ENCODE measurements at places on chromosomes 4 and X.
A peak's percentile ranks its signal among the peaks of the same experiment; 100 is the strongest.

DNA sequence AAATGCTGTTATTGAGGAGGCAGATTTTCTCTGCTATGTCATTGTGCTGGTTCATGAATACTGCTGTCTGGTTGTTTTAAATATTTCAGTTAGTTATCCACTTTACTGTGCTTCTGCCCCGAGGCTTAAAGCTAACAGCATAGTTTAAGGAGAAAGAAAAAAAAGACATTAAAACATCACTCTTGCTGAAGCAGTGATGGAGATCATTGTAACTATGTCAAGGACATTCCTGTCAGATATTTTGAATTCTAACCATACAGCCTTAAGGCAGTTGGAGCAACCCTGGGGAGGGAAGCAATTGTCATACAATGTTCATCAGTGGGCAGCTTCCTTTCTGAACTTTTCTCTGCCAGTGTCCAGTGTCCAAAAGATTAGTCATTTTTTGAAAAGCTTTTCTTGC, 199.0 kb upstream of the DDX53 start:
- no peak for DNase-seq

GRCh38 chrX:24266996-24267395, 46.9 kb downstream of the SUPT20HL2 start:
- DNase-seq = no peak

DNA sequence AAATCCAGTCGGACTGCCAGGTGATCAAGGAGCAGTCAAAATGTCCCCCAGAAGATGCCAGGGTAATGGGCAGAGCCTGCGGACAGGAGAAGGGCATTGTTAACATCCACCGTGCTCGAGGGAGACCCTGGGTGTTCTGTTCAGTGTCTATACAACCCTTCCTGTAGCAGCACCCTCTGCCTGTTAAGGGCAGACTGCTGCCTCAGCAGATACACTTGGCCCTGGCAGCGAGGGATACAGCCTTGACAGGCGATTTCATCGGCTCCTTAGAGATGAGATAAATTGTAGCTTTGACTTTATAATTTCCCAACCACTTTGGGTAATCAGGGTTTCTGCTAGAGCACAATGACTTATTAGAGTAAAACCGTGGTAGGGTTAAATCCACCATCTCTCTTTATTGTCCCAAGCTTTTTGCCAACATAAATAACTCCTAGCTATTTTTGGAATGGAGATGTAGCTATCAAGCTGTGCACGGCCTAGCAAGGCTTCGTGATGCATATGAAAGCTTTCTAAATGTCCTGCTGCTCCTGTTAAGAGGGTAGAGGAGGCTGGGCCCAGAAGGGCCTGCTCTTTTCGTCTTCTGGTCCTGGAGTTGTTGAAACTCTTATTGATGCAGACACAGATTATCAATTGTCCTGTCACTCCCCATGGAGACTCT, 195.9 kb downstream of the CPEB2 start:
- DNase-seq = no peak

DNA sequence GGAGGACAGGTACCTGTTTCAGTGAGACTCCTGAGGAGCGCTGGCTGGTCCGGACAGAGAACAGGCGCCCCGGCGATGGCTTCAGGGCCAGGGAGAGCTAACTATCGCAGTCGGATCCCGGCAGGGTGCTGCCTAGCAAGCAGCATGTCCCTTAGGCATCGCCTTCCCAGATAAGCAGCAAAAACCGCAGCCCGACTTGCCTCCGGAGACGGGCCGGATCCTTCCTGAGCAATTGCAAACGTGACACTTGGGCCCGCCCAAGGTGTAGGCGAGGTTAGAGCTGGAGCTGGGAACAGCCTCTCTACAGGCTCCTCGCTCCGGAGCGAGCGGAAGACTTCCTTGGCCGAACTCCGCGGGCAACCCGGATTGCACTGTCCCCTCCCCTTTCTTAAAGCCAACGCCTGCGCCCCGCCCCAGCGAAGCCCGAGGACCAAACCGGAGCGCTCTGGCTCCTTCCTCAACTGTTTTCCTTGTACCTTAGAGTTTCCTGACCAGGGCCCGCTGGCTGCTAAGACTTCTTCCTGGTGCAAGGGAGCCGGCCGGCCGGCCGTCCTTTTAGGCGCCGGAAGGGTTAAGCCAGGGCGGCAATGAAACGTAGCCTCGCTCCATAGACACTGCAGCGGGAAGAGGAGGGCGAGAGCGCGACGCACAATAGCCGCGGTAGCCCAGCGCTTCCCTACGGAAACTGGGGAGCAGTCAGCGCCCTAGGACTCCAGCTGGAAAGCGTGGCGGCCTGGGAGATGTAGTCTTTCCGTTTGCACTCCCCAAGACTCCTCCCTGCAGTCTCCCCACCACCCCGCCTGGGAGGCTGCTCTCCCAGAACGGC, at the start of gene OPHN1:
OPHN1 (minus strand) TSS at position 341 of the 826 bp plus-strand sequence. CDS start 475 bp downstream, outside the sequence.
- DNase-seq = peak; percentile 75

DNA sequence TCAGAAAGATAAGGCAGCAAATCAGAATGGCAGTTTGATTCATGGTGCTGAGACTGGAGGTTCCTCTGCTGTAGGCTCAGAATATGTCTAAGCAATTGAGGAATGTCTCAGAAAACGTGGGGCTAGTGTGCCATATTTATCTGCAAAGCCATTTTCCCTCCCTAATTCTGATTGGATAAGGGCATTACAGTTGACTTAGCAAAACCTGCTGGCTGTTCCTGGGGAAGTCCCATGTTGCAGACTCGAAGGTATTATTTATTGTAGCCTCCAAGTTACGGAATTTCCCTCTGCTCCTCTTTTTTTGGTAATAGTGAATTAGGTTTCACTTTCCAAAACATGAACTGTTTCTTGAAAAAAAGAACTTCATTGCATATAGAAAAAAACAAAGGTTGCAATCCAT, at the start of gene CXCL10:
CXCL10 (minus strand) TSS at position 109 of the 400 bp plus-strand sequence; CDS start at position 43, 66 bp downstream.
- no peak for DNase-seq

- DNase-seq = no peak
Measured at GRCh38 chrX:69037786-69038185, 127.5 kb downstream of the PJA1 start.

DNA sequence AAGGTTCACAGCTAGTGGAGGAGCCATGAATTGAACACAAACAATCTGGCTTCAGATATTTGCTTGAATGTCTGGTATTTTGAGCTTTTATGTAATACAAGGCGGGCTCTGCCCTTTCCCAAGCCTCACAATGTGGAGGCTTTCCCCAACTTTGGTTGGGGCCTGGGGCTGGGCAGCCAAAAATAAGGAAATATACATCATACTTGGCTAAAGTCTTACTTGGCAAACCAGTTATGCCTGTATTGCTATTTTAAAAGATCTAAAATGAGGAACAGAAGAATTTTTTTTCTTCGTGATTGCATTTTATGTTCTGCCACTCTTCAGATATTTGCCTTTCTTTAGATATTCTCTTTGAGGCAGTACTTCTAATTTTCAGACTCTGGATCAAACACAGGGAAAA, 26.1 kb downstream of the ARFIP1 start:
- no peak for DNase-seq

DNA sequence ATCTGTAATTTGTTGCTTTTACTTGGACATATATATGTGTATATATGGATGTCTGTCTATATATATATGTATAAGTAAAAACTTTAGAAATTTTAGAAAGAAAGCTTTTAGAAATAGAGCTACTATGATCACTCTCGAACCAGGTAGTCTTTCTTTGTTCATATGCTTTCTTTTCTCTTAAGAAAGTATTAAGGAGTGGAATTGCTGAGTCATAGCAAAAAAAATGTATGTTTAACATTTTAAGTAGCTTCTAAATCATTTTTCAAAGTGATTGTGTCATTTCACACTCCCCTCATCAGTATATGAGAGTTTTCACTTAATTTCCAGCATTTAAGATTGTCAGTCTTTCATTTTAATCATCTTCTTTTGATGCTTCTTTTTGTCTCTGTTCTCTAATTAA, 447.9 kb upstream of the TECRL start:
- no peak for DNase-seq

DNA sequence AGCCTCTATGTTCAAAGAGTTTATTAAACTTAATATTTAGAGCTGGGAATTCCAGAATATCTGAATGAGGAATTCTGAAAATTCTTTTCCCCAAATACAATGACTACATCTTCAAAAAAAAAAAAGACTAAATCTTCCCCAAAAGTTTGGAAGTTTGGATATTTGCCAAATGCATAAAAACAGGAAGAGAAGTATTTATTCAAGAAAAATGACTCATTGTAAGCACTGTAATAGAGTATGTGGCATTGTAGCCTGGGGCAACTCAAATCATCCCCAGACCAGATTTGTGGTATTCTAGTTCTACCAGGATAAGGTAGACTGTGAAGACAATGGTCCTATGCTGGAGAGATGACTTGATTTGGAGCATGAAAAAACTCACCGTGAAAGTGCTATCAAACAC, 78.5 kb upstream of the PDHA2 start:
- no peak for DNase-seq

DNA sequence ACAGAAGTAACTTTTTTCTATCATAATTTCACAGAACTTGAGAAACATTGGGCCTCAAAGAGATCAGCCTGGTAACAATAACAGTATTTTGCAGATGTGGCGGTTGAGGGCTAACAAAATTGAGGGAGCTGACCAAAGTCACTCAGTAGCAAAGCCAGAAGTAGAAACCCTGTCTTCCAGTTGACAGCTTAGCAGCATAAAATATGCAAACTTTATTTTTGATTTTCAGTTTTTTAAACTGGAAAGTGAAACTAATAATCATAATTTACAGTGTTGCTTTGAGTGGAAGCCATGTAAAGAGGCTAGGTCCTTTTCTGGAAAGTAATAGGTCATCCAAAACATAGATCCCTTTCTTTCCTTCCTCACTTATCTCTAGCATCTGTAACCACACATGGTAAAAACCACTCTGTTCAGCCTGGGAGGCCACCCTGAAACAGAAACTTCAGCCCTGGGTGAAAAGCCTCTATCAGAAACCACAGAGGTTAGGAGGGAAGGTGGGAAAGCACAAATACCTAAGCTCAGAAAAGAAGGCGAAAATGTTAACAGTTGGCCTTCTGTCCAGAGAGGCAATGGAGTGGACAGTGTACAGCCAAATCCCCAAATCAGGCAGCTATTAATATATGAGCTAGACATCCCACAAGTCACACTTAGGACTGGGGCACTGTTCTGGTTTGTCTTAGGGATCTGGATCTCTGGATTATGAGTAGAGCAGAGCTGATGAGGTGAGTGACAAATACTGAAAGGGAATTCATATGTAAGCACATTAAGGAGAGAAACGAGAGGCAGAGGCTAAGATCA, 61.1 kb upstream of the ARSJ start:
- peak; percentile 8 for DNase-seq

DNA sequence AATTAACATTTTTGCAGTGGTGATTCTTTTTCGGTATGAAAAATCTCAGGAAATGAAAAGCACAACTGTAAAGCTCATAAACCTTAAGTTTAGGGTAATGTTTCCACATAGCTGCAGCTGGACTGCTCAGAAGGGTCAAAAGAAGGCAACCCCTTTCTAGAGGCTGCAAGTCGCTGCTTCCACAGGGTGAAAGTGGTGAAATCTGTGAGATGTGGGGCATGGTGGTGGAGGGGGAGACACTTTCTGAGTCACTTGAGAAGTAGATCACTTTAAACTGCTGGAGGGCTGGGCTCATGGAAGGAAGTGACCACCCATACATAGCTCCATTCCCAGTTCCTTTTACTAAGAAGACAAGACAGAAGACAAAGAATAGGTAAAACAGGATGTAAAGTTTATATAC, 8.7 kb downstream of the SFRP2 start:
- no peak for DNase-seq

DNA sequence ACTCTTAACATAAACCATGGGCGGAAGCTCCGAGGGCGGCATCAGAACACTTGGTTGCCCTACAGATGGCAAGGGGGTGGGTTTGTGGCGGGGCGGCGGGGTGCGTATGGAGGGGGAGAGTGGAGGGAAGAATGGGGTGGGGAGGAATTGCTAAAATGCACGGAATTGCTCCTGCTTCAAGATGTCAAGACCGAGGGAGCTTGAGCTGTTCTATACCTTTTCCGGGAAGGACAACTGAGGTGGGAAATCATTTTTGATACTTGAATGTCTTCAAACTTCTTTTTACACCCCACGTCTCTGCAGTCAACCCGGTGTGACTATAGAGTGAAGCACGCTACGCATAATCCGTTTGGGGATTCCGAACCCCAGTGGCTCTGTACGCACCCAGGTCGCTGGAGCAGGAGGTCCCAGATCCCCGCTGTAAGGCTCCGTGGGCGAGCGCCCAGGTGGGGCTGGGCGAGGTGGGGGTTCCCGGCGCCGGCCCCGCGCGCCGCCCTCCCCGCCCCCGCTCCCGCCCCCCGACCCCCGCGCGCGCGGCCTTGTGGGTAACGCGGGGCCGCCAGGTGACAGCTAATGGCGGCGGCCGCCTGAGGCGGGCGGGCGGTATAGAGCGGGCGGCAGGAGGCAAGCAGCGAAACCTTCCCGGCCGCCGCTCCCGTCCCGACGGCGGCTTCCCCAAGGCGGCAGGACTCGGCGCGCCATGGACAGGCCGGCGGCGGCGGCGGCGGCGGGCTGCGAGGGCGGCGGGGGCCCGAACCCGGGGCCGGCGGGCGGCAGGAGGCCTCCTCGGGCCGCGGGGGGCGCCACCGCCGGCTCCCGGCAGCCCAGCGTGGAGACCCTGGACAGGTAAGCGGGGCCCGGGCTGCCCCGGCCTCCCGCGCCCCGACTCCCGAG, at the start of gene MTMR1:
MTMR1 (plus strand) TSS at position 566 of the 894 bp plus-strand sequence; CDS start at position 701, 135 bp downstream.
- peak; percentile 49 for DNase-seq

- DNase-seq = no peak
Measured at GRCh38 chrX:41273638-41274037, 60.3 kb upstream of the DDX3X start.

DNA sequence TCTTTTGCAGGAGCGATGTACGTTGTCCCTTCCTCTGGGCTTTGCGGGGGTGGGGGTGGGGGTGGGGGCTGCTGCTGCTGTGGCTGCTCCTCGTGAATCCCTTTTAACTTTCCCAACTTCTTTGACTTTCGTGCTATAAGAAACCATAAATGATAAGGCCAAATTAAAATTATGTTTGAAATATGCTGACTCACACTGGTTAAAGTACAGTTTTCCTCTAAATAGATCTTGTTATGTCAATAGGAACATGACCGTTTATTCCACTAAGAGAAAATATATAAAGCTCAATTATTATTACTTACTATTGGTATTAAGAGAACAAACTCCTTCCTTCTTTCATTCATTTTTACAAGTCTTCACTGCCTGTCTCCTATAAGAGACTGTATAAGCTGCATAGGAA, 287.4 kb downstream of the NR3C2 start:
- DNase-seq = no peak

DNA sequence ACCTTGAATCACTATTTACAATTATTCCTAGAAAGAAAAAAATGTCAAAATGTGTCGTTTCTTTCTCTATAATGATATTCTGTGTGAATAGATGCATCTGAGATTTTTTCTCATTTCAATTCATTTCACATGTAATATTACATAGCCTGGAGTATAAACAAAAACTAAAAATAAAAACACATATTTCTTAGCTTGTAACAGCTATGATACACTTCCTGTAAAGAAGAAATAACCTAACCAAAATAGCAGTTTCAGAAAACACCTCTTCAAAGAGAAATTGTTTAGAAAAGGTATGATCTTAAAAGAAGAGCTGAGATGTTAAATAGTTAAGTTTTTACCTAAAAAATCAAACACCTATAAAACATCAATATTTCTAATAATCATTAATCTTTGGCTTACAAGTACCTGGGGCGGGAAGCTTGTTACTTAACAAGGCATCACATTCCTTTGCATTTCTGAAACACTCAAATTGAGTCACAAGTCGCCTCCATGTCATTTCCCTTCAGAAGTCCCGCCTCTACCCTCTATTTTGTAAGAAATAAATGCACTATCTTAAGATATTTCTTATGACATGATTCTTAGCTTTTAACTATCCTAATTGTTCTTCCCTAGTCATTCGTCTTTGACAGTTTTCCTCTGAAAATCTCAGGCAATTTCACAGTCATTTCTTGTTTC, 76.5 kb downstream of the PCDH18 start:
- DNase-seq = no peak

Data from Calu3 (cell line).